ENCODE measurements at places on chromosomes 2 and 18. TPM values are rescaled to one million over a fixed set of nuclear protein-coding genes. Genes with fewer than 3 reads are reported as not detected.

The SLC38A11 gene
- total RNA-seq: 0.69 TPM

The CPLX4 gene
- not detected for total RNA-seq

The DCC gene
- total RNA-seq: not detected

The MYO5B gene
- 50.0 TPM for total RNA-seq

The STPG4 gene
- total RNA-seq: 0.20 TPM

The SNORC gene
- 0.69 TPM for total RNA-seq

The C2orf92 gene
- 3.9 TPM for total RNA-seq

The SH3BP4 gene
- total RNA-seq: 58.5 TPM

The ERICH2 gene
- not detected for total RNA-seq
